ENCODE measurements at places on chromosomes 13 and 19. TPM values are rescaled to one million over a fixed set of nuclear protein-coding genes. Genes with fewer than 3 reads are reported as not detected.

DNA sequence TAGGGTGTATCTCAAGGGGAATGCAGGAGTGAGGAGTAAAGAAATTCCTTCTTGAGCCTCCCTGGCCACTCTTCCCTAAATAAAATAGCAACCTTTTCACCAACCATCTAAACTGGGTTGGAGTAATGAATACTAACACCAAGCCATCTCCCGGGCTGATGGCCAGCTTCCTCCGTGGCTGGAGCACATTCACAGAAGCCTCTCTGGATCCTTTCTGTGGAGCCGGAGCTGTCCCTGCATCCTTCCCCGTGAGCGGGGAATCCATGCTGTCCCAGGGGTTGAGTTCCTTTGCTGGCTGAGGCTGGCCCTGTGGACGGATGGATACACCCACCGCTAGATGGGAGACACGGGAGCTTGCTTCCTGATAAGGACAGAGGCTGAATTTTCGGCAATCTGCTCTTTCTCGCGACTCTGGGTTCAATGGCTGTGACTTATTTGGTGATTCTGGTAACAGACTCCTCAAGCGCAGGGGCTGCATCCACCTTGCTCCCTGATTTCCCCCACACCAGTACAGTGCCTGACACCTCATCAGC, 370.3 kb downstream of the ZNF536 start:
- no peaks in the 10 kb centered on the region for H3K36me3 ChIP-seq
- no peak for DNase-seq
- no peak overlapping the region for H3K27ac ChIP-seq
- H3K4me3 ChIP-seq = no peak overlapping the region

DNA sequence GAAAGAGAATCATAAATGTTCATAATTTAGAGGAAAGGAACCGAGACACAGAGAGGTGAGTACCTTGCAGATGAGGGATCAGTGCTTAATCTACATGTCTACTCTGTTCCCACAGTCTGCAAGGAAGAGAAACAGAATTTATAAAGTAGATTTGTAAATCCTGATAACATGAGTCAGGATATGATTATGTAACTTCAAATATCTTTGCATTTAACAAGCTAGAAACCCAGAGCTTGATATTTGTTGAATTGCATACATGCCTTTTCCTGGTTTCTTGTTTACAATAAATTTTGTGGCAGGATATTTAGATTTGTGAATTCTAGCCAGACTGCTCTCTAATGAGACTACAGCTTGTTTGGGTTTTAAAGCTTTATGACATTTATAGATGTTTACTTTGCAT, 219.2 kb downstream of the ENOX1 start:
- H3K4me1 ChIP-seq = no peaks in the 10 kb centered on the region
- H3K4me3 ChIP-seq = no peak overlapping the region

DNA sequence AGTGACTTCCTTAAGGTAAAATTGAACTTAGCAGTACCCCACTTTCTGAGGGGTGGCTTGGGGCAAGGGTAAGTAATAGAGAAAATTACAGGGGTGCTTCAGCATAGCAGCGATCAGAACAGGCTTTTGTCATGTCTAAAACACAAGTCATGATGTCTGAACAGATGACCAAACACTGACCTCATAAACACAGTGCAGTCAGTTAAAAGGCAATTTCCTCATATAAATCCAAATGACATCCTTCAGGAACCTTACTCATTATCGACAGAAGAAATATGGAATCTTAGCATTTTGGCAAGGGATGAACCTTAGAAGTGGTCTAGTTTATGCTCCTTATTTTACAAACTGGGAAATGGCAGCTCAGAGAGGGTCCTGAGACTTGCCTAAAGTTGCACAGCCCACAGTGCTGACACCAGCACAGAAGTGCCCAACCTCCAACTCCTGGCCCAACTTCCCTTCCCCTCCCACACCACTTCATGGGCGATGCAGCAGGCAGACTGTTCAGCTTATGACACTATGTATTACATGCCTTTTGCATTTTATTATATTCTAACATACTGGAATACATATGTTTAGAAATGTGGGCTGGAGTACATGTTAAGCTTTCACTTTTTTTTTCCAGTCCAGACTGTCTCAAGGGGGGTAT, 3.6 kb downstream of the GJA3 start:
- peaks cover 21% of the 10 kb centered on the region for H3K27me3 ChIP-seq
- H3K27ac ChIP-seq = no peak overlapping the region
- DNase-seq = no peak

- H3K27me3 ChIP-seq = no peaks in the 10 kb centered on the region
- DNase-seq = no peak
- H3K4me3 ChIP-seq = no peak overlapping the region
- peaks cover 5% of the 10 kb centered on the region for H3K36me3 ChIP-seq
- H3K4me1 ChIP-seq = no peaks in the 10 kb centered on the region
Observed at GRCh38 chr13:100602493-100603111, 14.0 kb upstream of the GGACT start.

GRCh38 chr13:106089261-106089980, 446.0 kb downstream of the EFNB2 start:
- H3K36me3 ChIP-seq = no peaks in the 10 kb centered on the region
- H3K27ac ChIP-seq = no peak overlapping the region
- no peak for DNase-seq
- no peaks in the 10 kb centered on the region for H3K27me3 ChIP-seq

DNA sequence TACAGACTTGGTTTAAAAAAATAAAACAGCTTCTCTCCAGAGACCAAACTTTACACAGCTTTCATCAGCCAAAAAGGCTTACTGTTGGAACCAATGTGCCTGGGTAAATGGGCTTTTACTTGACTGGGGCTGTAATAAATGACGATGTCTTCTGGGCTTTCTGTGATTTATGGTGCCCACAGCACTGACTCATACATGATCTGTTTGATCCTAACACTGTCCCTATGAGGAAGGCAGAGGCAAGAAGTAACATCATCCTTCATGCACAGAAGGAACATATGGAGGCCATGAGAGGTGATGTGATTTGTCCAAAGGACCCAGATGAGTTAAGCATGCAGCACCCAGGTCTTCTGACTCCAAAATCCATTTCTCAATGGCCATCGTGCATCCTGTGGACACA, 77.4 kb downstream of the DOCK9 start:
- DNase-seq = no peak
- no peak overlapping the region for H3K4me3 ChIP-seq

- H3K27ac ChIP-seq = no peak overlapping the region
- no peak overlapping the region for H3K4me3 ChIP-seq
- H3K27me3 ChIP-seq = no peaks in the 10 kb centered on the region
- H3K36me3 ChIP-seq = peaks cover 10% of the 10 kb centered on the region
- no peak for DNase-seq
Observed at GRCh38 chr19:6472713-6473112, 8.6 kb downstream of the CRB3 start.

DNA sequence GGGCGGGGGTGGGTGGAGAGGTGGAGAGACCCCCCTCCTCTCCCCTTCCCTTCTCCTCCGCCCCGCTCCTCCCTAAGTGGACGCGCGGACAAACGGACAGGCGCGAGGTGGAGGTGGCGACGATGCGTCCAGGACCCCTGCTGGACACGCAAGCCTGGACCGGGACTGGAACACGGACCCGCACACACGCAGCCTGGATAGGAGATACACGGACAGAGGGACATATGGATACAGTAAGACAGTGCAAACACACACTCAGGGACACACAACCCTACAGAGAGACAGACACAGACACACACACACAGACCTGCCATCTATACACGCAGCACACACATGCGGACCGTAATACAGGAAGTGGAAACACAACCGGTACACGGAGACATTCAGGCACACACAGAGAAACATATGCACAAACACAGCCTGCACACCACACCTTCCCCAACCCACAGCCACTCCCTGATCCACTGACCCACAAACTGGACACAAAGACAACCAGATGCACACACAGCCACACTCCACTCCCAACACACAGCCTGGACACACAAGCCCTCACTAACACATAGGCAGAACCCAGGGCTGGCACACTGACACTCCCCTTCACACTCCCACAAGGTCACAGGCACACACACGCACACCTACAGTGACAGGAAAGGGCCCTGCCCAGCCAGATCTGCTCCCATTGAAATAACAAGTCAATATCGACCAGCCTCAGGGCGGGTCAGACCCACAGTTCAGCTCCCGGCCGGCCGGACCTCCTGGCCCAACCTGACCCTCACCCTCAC, 696 bp upstream of the ERFL start:
- H3K36me3 ChIP-seq = no peaks in the 10 kb centered on the region
- no peaks in the 10 kb centered on the region for H3K27me3 ChIP-seq
- H3K27ac ChIP-seq = peak overlapping the region; percentile 70
- H3K4me1 ChIP-seq = peaks cover 18% of the 10 kb centered on the region

CERS1 gene
- polyA plus RNA-seq = not detected

ZBTB32 gene
- polyA plus RNA-seq = not detected

DNA sequence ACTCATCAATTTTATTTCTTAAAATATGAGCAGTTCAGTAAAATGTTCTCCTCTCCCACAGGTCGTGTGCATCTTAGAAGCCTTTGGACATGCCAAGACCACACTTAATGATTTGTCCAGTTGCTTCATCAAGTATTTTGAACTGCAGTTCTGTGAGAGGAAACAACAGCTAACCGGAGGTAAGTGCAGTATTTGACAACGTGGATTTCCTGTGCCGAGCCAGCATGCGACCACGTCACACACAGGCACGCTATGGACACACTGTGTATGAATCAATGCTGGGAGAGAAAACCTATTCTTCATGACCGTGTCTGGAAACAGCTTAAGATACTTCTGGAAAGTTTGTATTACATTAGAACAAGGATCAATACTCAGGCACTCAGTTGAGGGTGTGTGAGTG, 268.5 kb downstream of the MYO16 start:
- H3K4me1 ChIP-seq = peaks cover 5% of the 10 kb centered on the region
- no peak overlapping the region for H3K27ac ChIP-seq
- peak; percentile 15 for DNase-seq
- no peaks in the 10 kb centered on the region for H3K36me3 ChIP-seq

DNA sequence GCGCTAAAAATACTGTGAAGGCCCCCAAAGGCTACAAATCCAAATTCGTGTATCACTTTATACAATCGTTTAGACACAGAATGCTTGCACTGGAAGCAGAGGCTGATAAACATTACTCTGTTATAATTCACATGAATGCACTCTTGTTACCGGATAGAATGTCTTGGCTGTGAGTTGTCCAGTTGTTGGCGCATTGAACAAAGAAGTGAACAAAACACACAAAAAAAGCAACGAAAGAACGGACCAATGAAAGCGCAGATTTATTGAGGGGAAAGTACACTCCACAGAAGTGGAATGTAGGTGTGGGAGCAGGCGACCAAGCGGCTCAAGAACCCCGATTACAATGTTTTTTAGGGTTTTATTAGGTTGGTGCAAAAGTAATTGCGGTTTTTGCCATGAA, 529 bp upstream of the ZNF418 start:
- no peak for DNase-seq
- H3K36me3 ChIP-seq = no peaks in the 10 kb centered on the region
- no peaks in the 10 kb centered on the region for H3K4me1 ChIP-seq
- no peaks in the 10 kb centered on the region for H3K27me3 ChIP-seq
- H3K4me3 ChIP-seq = peak overlapping the region; percentile 31

PPM1N gene
- 4.0 TPM for polyA plus RNA-seq

- H3K27me3 ChIP-seq = no peaks in the 10 kb centered on the region
- no peak overlapping the region for H3K4me3 ChIP-seq
- DNase-seq = no peak
- no peak overlapping the region for H3K27ac ChIP-seq
- no peaks in the 10 kb centered on the region for H3K4me1 ChIP-seq
Observed at GRCh38 chr13:106373304-106373988, 162.0 kb downstream of the EFNB2 start.

- H3K27ac ChIP-seq = no peak overlapping the region
- H3K4me1 ChIP-seq = peaks cover 8% of the 10 kb centered on the region
- peak overlapping the region; percentile 65 for H3K4me3 ChIP-seq
- no peaks in the 10 kb centered on the region for H3K36me3 ChIP-seq
- DNase-seq = no peak
- H3K27me3 ChIP-seq = no peaks in the 10 kb centered on the region
Observed at GRCh38 chr13:42041684-42042035, 6.8 kb upstream of the DGKH start.

All from naive thymus-derived CD4-positive, alpha-beta T cell (primary cell).